ENCODE measurements at places on chromosomes 13 and 19.

- no peak for DNase-seq
Measured at GRCh38 chr13:112760435-112760834, 70.6 kb downstream of the ATP11A start.

DNA sequence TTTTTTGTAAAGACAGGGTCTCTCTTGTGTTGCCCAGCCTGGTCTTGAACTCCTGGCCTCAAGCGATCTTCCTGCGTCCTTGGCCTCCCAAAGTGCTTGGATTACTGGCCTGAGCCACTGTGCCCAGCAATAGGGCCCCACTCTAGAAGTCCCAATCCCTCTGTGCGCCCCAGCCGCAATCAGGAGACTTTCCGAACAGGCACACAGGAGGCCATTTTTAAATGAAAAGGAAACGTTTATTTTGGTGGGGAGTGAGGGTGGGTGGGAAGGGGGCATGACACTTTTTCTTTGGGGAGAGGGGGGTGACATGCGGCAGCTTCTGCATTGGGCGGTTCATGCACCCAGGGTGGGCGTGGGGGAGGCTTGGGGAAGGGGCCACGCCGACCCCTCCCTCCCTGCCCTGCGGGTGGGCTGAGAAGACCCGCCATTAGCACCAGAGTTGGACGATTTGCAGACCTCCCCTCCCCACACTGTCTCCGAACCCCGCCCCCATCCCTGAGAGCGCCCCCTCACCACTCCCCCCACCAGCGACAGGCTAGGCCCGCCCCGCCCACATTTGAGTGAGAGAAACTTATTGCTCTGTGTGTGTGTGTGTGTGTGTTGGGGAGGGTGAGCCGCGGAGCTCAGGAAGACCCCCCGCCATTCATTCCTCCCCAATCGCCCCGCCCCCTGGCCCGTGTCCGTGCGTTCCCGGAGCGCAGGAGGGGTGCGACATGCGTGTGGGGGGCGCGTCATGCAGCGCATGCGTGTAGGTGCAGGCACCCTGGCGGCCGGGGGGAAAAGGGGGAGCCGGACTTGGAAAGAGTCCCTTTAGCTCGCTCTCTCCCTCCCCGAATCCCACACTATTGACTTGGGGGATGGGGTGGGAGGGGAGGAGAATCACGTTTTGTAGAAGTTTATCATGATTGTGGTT lies 17.2 kb downstream of the KCNC3 start:
- no peak for DNase-seq

- DNase-seq: no peak
Measured at GRCh38 chr19:40960062-40960685, 30.9 kb upstream of the CYP2B6 start.

GRCh38 chr13:40186041-40186440 lies 480.4 kb downstream of the FOXO1 start:
- no peak for DNase-seq

GRCh38 chr19:14505488-14506239 lies 9.7 kb upstream of the GIPC1 start:
- peak; percentile 61 for DNase-seq

DNA sequence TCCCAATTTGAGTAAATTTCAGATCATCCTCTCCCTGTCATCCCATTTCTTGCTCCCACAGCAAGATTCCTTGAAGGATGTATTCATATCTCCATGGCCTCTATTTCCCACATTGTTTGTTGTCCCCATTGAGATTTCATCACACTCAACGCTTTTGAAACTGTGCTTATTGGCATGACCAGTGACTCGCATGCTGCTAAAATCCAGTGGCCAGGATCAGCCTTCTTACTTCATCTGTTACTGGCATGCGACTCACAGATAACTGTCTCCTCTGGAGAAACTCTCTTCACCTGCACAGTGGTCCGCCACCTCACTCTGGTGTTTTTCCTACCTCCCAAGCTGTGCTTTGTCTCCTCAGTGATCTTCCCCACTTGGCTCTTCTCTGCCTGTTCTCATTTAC lies 95.8 kb downstream of the WASF3 start:
- DNase-seq: no peak

- DNase-seq: no peak
Measured at GRCh38 chr13:28181413-28181812, 43.1 kb downstream of the PAN3 start.

GRCh38 chr13:48334534-48335127 lies 31.1 kb downstream of the RB1 start:
- DNase-seq: no peak

GRCh38 chr19:5293612-5294378 lies 46.8 kb downstream of the PTPRS start:
- DNase-seq: no peak

- no peak for DNase-seq
Measured at GRCh38 chr19:39515551-39516191, 732 bp downstream of the SELENOV start.

- no peak for DNase-seq
Measured at GRCh38 chr19:58546019-58546530, 2.2 kb downstream of the TRIM28 start.

- no peak for DNase-seq
Measured at GRCh38 chr13:101425623-101426022, 9.3 kb upstream of the NALCN start.

DNA sequence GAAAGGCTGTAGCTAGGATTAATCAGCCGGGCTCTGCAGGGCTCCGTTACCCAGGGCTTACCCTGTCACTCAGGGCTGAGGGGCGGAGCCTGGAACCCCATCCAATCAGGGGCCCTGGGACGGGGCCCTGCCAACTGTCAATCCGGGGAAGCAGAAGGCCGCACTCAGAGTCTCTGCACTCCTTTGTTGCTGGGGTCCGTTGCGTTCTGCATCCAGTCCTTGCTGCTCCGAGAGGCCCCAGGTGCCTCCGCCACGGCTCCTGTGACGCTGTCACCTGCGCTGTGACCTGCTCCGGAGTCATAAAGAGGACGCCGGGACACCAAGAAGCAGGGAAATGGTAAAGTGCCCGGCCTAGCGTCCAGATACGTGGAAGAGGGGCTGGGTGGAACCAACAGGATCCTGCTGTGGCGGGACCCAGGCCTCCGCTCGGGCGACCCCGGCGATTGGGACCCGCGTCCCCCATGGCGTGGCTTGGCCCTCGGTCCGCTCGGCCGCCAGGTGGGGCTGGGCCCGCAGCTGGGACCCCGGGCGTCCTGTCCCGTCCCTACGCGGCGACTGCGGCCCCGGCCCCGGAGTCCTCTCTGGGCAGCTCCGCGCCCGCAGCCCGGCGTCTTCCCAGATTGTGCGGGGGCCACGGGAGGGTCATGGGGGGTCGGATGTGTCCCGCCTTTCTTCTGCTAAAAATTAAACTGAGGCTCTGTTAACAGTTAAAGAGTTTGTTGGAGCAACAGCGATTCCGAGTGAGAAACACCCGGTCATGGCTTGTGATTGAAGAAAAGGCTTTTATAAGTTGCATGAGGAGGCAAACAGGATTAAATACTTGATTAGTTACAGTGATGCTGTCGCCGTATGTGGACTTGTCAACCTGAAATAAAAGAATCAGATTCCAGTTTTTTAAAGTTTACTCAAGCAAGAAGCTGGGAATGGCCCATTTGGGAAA lies at the start of gene ZNF491:
Gene ZNF491, plus strand, starts transcription at position 133 of the 940 bp plus-strand sequence. CDS start 7,431 bp downstream, outside the sequence.
- peak; percentile 75 for DNase-seq

- no peak for DNase-seq
Measured at GRCh38 chr13:26485786-26486185, 71.7 kb upstream of the WASF3 start.
